Fibroblast of the aortic adventitia (primary cell): ENCODE measurements at places on chromosomes 11 and 22.

GRCh38 chr11:126830216-126830806, 170.3 kb downstream of the KIRREL3 start:
- no peak for DNase-seq

DNA sequence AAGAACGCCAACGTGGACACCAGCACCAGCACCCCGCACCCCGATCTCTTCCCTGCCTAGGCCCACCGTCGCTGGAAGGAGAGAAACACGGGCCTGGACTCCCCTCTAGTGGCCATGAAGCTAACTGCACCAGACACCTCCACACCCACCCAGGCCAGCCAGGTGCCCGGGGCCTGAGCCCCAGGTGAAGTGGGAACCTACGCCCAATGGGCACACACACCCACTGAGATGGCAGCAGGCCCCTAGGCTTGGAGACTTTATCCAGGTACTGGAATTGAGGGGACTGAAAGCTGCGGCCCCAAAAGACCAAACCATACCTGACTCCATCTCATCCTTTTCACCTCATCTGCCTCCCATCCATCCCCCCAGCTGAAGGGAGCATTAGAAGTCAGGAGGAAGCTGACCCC, 81.0 kb downstream of the BUD13 start:
- peak; percentile 26 for DNase-seq

DNA sequence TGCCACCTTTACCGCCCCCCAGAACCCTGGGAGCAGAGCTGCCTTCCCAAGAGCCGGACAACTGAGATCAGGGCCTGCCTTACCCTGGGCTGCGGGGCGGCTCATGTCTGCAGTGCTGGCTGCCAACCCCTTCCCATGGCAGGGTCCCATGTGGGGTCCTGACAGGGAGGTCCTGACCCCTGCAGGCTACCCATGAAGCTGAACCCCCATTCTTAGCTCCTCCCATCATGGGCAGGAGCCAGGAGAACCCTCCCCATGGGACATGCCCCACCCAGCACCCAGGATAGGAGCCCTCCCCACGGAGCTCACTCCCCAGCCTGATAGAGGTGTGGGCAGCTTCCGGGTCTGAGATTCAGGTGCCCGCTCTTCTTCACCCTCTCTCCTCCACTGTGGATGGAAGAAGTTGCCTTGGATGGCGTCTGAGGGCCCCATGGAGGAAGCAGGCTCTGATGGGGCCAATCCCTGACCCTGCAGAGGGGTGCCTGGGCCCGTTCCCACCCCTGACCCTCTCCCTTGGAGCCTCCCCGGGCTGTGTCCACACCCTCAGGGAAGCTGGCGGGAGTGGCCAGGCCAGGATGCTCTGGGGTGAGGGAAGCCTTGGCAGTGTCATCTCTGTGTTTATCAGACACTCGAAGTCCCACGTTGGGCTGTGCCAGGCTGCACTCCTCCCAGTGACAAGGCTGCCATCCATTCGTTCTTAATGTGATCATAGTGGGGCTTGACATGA, 1508.2 kb downstream of the BRD1 start:
- no peak for DNase-seq

DNA sequence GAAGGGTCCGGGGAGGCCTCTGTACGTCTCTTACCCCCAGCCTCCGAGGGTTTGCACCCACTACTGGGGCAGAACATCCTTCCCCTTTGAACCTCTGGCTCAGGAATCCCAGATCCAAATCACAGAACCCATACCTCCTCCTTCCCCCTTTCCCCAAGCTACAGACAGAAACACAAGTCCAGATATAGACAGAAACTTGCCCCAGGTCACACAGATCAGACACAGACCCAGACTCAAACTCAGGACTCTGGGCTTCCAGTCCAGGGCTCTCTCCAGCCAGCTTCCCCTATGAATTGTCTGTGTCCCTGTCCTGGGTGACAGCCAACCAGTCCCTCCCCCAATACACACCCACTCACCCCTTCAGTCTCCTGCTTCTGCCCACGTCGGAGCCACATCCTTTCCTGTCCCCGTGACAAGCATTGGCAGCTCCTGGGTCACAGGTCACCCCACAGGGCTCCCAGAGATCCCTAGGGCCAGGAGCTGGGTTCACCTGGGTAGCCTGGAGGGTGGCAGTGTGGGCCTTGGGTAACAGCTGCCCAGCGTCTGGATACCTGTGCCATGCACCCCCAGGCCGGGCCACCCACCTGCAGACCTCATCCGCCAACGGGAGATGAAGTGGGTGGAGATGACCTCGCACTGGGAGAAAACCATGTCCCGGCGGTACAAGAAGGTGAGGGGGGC, 772 bp downstream of the TBC1D10C start:
- DNase-seq = no peak

DNA sequence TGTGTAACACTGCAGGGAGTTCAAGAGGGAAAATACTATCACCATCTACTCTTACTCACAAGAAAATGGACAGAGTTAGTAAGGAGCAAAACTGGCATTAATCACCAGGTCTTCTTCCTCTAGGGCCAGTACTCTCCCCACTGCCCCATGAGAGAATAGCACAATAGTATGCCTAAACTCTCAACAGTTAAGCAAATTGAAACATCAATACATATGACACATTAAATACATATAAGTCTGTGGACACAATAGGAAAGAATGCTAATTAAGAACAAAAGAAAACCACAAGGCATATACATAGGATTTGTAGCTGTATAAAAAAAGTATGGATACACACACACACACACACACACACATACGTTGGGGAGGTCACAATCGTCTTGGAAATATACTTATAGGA, 197.9 kb upstream of the BDNF start:
- no peak for DNase-seq

- DNase-seq = no peak
These were observed 28.4 kb downstream of the PRDM10 start for GRCh38 chr11:129974237-129974636.

DNA sequence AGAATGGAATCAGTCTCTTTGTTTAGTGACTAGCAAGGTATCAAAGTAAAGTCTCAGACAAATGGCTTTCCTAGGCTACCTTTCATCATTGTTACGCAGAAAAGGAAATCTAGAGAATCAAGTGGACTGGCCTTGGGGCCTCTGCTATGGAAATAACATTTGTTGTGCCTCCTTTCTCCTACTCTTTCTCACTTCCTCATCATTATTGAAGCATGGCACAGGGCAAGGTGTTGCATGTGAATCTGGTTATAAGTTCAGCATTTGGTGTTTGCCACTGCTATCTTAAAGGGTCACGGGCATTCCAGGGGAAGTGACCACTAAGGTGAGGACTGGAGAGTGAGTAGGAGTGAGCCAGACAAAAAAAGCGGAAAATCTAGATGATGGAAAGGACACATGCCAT, 54.9 kb downstream of the GLYATL1 start:
- no peak for DNase-seq

- no peak for DNase-seq
These were observed 18.8 kb upstream of the SLC36A4 start for GRCh38 chr11:93216511-93217101.

- no peak for DNase-seq
These were observed 96.2 kb downstream of the TSPAN18 start for GRCh38 chr11:44823006-44823405.

DNA sequence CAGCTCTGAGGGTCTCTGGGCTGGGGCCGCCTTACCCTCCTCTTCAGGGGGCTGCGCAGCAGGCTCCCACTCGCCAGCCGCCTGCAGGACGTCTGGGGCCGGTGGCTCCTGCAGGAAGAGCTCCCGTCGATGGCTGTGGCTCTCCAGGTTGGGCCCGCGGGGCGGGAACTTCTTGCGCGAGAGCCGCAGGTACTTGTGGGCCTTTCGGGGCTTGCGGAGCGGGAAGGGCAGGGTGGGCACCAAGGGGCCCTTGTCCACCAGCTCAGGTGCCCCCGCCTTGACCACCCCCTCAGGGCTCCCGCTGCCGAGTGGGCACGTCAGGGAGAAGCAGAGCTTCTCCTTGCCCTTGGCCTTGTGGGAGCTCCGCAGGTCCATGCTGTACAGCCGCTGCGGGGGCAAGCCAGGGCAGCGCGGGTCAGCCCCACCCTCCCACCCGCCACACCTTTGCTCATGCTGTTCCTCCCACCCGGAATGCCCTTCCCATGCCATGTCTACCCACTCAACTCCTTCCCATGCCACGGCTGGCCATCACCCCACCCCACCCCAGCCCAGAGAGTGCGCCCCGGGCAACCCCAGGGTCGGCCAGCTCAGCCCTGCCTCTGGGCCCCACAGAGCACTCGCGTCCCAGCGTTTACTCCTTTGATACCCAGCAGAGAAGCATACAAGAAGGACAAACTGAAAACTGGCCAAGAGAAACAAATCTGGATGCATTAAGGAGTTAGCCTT, 18.0 kb downstream of the CBX7 start:
- DNase-seq = no peak

DNA sequence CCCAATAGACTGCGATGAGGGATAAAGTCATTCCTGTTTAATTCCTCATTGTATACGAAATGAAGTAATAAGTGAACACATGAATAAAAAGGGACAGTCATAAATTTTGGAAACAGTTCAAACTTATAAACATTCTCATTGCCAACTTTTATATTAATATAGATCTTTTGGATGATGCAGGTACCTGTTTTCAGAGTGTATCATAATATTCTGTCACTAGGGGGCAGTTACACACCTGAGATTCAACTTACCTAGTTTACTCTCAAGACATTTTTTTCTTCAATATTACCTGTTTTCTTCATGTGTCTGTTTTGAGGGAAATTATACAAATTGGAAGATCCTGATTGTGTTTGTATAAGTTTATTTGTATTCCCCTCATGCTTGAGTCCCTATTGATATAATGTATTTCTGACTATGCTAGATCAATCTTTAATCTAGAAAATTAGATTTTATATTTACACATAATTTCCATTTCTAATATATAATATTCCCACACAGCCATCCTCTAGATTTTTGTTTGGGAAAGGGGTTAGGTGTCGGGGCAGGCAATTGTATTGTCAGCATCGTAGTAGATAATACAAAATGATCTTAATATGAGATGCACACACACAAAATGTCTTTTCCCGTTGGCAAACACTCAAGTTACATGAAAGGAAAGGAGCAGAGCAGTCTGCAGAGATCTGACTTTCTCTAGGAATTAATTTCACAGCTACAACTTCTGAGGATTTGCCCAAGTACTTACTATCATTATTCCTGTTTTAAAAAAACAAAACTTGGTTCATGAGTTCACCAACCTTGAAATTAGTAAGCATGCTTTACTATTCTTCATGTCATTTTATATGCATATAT, 18.4 kb downstream of the FDX1 start:
- DNase-seq = peak; percentile 28

GRCh38 chr11:107385361-107385981, 72.2 kb downstream of the CWF19L2 start:
- DNase-seq = peak; percentile 43

DNA sequence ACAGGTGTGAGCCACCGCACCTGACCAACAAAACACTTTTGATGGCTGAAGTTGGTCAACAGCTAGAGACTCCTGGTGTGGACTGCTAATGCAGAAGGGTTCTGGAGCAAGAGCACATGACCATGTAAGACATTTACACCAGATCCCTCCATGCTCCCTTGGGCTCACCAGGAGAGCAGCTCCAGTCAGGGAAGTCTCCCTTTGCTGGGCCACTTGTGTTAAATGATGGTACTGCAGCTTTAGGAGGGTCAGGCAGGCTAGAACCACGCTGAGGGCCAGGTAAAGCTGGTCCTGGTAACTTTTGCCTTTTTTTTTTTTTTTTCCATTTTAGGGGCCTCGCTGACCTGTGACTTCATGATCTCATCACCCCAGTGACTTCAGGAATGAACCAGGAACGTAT, 146.4 kb downstream of the FBXO7 start:
- no peak for DNase-seq

- no peak for DNase-seq
These were observed 33.2 kb upstream of the CEP126 start for GRCh38 chr11:101881586-101881985.

- DNase-seq = no peak
These were observed 19.1 kb downstream of the ARHGAP42 start for GRCh38 chr11:100706179-100706578.

DNA sequence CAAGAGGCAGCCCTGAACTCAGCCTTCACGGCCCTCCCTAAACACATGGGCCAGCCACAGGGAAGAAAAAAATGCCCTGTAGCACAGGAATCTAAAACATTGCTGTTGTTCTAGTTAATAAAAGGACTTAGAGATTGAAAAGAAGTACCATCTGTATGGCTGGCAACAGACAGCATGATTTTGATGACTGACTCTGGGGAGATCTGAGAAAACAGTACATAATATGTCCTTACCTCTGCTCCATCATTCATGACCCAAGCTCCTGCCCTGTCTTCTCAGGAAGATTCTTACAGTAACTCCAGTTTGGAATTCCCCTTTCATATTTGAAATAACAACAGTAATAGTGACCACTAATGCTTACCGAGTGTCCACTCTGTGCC, 244.2 kb downstream of the ETS1 start:
- no peak for DNase-seq

- no peak for DNase-seq
These were observed 94.2 kb upstream of the RTL6 start for GRCh38 chr22:44592126-44592823.

DNA sequence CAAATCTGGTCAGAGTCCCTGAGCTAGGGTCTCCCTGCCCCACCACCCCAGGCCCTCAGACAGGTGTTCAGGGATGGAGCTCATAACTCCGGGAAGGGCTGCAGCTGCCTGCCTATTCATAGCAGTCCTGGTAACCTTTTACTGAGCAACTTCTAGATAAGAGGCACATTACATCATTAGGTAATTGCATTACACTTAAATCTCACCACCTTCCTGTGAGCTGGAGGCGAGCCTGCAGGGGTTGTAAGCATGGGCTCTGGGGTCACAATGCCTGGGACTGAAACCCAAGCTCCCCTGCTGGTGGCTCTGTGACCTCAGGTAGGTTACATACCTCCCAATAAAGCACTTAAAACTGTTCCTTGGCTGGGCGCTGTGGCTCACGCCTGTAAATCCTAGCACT, 22.5 kb downstream of the TP53I11 start:
- no peak for DNase-seq
